H4 (cell line): ENCODE measurements at places on chromosomes 6 and 20.

DNA sequence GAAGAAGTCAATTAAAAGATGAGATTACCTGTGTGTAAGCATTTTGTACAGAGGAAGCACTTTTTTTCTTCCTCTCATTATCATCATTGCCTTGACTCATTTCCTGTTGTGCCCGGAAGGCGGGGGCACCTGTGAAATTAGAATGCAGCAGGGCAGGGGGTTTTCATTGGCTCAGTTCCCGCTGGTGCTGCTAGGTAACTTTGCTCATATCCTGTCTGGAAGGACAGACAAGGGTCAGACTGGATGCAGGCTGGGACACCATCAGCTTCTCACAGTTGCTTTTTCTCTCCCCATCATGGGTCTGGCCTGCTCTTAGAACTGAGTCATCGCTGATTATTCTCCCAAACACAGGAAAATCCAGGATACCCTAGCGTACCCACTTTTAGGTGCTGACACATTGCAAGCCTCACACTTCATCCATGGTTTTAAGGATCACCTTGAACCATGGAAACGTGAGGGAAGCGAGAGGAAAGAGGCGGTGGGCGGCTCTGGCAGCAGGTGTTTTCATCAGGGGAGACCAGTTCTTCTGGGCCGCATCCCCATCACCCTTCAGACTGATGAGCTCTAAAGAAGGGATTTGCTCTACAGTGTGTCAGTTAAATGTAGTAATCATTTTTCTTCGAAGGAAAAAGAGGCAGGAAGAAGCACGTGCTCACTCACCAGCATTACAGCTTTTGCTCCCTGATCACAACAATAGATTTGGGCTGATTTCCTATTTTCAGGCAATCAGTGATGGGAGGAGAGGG lies 195.7 kb upstream of the SASH1 start:
- no peak for DNase-seq

GRCh38 chr20:51093240-51093763 lies 70.4 kb upstream of the KCNG1 start:
- no peak for DNase-seq

GRCh38 chr6:104630955-104631354 lies 228.8 kb downstream of the HACE1 start:
- DNase-seq = no peak

DNA sequence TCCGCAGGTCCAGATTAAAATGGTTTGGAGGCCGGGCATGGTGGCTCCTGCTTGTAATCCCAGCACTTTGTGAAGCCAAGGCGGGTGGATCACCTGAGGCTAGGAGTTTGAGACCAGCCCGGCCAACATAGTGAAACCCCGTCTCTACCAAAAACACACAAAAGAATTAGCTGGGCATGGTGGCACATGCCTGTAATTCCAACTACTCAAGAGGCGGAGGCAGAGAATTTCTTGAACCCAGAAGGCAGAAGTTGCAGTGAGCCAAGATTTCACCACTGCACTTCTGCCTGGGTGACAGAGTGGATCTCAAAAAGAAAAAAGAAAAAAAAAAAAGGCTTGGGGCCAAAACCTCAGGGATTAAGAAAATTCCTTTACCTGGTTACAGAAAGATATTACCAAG lies 30.5 kb downstream of the C6orf15 start:
- DNase-seq = no peak

- no peak for DNase-seq
Observed at GRCh38 chr6:166744223-166745134, 117.4 kb upstream of the RPS6KA2 start.
